ENCODE measurements at places on chromosomes 4 and X.
A peak's percentile ranks its signal among the peaks of the same experiment; 100 is the strongest.

DNA sequence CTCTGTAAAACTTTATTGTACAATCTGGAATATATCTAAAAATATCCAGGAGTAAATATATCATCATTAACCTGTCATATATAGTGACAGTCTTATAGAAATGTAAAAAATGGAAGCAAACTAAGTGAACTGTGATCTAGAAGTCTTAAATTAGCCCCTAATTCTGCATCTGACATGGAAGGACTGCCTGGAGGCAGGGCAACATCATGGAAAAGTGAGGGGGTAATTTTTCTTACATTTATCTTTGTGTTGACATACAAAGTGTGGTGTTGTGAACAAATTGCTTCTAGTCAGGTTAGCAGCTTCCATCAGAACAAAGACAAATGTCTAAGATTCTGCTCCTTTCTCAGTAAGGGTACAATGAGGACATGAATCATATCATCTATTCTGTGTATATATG lies 186.3 kb downstream of the C4orf33 start:
- DNase-seq: no peak

GRCh38 chr4:6373541-6374410 lies 98.6 kb downstream of the PPP2R2C start:
- DNase-seq: no peak

DNA sequence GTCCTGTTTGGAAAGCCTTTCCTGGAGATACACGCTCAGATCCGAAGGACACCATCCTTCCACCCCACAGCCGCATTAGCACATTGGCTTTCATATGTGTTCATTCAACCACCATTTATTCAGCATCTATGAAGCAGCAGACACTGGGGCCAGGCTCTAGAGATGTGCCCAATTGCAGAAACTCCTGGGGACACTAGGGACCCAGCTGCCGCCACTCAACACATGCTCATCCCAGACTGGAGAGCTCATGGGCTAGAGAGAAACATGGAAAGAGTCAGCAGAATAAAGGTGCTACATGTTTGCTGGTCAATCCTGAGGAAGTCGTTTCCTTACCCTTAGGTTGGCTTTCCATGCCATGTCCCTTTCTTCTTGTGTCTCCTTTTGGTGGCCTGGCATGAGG lies 7.6 kb downstream of the CTAG1A start:
- DNase-seq: no peak

DNA sequence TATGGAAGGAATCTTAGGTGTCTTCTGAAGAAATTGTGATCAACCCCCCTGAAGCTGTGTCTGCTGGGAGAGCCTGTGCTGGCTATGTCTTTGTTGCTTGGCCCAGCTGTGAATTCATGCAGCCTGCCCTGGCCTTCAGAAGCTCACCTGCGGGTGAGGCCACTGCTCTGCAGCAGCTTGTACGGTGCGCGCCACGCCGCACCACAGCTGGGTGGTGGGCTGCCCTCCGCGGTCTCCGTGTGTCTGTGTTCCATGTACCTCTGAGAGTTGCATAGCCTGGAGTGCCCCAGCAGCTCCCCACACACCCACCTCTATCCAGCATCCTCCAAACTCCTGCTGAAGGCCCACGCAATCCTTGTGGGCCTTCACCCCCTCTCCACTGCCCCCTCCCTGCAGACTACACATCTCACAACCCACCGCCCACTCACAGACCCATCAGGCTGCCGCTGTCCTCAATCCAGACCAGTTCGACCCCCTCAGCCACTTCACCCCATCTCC lies 65.6 kb downstream of the ENPP6 start:
- no peak for DNase-seq

DNA sequence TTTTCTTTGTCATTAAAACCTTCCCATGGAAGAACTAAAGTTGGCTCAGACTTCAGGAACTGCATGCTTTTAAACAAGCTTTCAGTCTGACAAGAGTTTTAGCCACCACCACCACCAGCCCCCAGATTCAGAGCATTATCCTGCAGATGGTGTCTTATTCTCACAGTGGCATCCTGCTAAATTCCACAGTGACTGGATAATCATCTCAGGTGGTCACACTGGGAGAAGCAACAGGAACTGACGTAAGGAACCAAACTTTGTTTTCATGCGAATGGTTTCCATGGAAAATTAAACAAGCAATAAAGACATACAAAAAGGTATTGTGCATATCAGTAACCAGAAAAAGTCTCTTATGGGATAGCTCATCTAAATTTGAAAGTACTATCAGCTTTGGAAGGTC lies 370.7 kb downstream of the FBXW7 start:
- DNase-seq: no peak

DNA sequence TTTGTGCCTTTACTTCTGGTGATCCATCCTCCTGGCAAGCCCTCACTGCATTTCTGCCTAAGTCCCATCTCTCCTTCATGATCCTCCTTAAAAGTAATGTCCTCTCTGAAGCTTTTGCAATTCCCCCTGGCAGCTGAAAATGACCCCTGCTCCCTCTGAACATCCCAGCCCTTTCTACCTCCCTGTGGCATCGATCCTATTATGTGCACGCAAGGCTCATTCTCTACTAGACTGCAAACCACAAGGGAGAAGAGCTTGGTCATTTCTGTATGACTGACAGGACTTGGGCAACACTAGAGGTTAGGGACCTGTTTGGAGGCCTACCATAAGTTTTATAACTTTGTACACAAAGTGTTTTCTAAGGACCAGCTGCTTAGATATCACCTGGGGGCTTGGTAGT lies 50.8 kb upstream of the RAP2C start:
- no peak for DNase-seq

GRCh38 chr4:46329118-46329976 lies 60.6 kb downstream of the GABRA2 start:
- DNase-seq: peak; percentile 67

DNA sequence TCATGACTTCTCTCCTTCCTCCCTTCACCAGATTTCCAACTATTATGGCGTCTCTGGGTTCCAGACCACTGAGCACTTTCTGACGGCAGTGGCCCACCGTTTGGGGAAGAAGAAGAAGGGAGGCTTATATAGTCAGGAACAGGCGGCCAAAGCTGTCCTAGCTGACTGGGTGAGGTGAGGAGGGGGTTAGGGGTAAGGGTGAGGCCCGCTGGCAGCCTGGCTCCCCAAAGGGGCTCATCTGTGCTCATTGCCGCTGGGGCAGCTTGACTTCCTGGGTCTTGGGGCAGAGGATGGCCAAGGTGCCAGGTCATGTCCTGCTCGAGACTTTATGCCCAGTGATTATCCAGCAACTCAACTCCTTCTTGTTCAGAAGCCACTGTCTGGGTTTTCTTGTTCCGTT lies 21.8 kb downstream of the GNL3L start:
- DNase-seq: no peak

DNA sequence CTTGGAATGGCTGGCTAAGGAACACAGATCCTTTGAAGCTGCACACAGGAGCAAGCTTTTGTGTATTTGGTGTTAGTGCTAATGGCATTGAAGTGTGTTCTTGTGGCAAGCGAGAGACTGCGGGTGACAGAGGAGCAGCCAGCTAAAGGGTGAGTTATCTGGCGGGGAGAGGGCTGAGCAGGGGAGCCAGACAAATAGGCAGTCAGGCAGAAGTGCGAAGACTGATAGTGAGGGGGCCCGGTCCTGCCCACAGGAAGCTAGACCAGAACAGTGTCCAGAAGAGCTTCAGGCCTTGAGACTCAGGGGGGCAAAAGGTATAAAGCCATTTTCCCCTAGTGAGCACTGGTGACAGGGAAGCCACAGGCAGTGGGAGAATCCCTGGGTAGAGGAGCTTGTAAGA lies 49.6 kb upstream of the MAMLD1 start:
- no peak for DNase-seq

DNA sequence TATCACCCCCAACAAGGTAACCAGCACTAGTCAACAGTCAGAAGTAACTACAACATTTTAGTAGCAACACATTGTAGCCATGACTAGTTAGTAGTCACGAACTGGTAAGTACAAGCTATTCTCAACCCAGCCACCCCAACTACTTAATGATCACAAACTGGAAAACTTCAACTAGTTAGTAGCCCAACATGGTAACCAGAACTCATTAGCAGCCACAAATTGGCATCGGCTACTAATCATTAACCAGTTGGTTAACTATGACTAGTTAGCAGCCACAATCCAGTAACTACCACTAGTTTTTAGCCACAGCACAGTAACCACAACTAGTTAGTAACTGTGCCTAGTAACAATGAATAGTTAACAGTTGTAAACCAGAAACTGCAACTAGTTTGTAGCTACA lies 385.1 kb upstream of the CXorf51B start:
- DNase-seq: no peak

- no peak for DNase-seq
Observed at GRCh38 chrX:40066700-40067099, 31.1 kb downstream of the BCOR start.

GRCh38 chr4:177403746-177404145 lies 38.5 kb downstream of the AGA start:
- no peak for DNase-seq

- no peak for DNase-seq
Observed at GRCh38 chr4:173707658-173708419, 177.8 kb upstream of the HAND2 start.

GRCh38 chr4:83207497-83208101 lies 77.0 kb downstream of the COQ2 start:
- DNase-seq: no peak

DNA sequence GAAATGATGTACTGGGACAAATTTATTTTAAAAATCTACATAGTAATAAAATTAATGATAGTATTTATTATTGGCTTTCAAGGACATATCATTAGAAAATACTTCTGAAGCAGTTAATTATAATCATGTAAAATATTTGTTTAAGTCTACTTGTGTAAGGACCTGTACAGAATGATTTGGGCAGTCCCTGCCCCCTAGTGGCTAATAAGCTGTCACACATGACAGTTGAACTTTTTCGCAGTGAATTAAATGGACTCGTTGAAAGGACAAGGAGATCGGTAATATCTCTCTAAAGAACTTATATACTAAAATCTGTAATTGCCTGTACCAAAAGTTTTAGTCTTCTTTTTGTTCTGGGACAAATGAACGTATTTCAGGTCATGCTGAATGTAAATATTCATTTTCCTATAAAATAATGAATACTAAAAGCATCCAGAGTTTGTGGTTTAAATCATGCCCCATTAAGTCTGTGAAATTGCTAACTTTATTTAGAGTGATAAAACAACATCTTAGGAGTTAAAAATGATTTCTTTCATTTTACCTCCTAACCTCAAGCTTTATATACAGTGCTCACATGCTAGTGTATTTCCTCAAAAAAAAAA lies 13.6 kb downstream of the EXOC1 start:
- peak; percentile 43 for DNase-seq

DNA sequence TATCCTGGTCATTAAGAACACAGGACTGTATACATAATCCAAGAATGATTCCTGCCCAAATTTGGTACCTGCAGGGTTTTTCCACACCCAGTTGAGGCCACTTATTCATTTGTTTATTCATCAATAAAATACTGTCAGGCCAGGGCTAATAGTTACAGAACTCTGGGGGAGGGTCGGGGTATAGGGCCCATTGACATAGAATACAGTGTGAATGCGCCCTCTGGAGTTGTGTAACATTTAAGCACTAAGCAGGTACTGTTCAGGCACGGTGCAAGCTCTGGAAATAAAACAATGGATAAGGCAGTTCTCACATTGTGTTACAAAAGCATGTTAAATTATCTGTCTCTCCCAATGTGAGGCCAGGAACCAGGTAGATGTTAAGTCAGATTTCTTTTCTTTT lies 30.8 kb upstream of the LRBA start:
- DNase-seq: peak; percentile 29

DNA sequence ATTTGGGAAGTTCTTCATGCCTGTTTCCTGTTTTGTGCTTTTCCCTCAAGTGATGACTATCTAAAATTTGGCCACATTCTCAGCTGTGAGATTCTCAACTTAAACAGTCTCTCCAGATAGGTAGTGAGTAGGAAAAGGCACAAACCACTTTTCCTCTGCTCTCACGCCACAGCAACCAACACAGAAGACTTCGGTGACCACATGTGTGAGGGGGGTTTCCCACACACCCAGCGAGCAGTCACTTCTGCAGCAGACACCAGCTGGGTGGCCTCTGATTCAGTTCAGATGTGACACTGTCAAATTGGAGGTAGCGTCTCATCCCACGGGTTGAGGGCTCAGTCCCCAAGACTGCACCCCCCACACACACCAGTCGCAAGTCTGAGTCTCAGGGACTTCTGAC lies 25.1 kb upstream of the CLDN34 start:
- DNase-seq: no peak

DNA sequence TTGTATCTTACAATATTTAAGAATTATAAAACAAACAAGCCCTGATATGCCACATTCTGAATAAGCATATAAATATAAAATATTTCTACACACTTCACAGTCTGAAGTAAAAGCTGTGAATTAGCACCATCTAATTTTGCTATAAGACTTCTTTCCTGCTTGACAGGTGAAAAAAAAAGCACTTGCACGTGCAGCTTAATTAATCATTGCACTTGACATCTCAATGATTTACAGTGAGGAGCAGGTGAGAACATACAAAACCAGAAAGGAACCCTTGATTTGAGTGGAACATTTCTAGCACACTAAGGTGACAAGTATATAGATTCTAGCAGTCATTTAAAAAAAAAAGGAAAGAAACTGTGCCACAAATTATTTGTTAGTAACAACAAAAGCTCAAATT lies 47.9 kb downstream of the CHIC2 start:
- peak; percentile 73 for DNase-seq

DNA sequence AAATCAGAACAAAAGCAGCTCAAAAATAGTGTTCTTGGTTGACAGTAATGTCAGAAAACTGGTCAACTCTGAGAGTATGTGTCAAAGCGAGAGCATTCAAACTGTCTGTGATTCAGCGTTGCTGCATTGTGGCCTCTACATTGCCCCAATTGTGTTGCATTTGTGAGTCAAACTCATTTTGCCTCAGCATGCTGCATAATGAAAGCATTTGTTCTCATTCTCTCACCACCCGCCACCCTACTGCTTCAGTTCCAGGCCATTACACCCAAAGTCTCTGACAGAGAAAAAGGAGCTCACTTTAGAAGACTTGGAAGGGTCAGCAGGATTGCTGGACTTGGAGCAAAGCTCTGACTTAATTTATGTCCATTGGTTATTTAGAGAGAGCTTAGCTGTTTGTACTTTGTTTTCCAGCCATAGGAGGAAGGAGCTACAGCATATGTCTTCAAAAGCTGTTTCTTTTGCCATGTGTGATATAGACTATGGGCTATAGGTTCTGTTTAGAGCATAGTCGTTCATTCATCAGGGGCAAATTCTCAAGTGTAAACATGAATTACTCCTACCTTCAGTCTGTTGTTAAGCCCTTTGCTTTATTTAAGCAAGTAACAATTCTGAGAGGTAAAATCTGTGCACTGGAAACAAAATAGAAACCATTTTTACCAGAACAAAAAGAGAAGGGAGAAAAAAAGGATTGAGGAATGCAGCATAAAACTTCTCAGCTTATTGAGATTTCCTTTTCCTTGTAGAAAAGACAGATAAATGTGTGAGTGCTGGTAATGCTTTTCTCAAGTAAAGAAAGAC lies 153.4 kb upstream of the ANK2 start:
- DNase-seq: no peak

GRCh38 chr4:156191044-156191781 lies 237.5 kb upstream of the CTSO start:
- DNase-seq: no peak

- DNase-seq: no peak
Observed at GRCh38 chr4:57148831-57149505, 38.8 kb upstream of the IGFBP7 start.

GRCh38 chr4:23937173-23937572 lies 47.3 kb upstream of the PPARGC1A start:
- no peak for DNase-seq
